Endothelial cell of umbilical vein (primary cell): ENCODE measurements at places on chromosomes 1 and 21. TPM values are rescaled to one million over a fixed set of nuclear protein-coding genes. Genes with fewer than 3 reads are reported as not detected.

The ORC1 gene
- total RNA-seq: 11.0 and 12.0 TPM in 2 replicates

The VWA1 gene
- total RNA-seq: 3.3 and 6.1 TPM in 2 replicates

The CASZ1 gene
- total RNA-seq: 5.1 and 5.2 TPM in 2 replicates

The F13B gene
- total RNA-seq: not detected in 2 replicates

The DNAJC6 gene
- 2.7 and 4.9 TPM in 2 replicates for total RNA-seq

The BARHL2 gene
- total RNA-seq: not detected in 2 replicates

The NMNAT2 gene
- 0.16 and 0.38 TPM in 2 replicates for total RNA-seq

The IL24 gene
- total RNA-seq: not detected in 2 replicates

The SLC35F3 gene
- not detected in 2 replicates for total RNA-seq

The PLA2G2C gene
- not detected in 2 replicates for total RNA-seq

The ELF3 gene
- total RNA-seq: 0.09 and 0.29 TPM in 2 replicates

The RRP1B gene
- total RNA-seq: 39.9 and 40.1 TPM in 2 replicates

The AMPD1 gene
- not detected in 2 replicates for total RNA-seq

The KCNJ9 gene
- not detected in 2 replicates for total RNA-seq

The TARS2 gene
- 20.6 and 21.5 TPM in 2 replicates for total RNA-seq

The LAX1 gene
- total RNA-seq: not detected in 2 replicates

The ARPC5 gene
- total RNA-seq: 185 and 190 TPM in 2 replicates

The HEATR1 gene
- total RNA-seq: 53.8 and 62.0 TPM in 2 replicates

The CCDC185 gene
- not detected in 2 replicates for total RNA-seq

The NRAS gene
- total RNA-seq: 76.5 and 78.7 TPM in 2 replicates

The ANGPTL3 gene
- not detected in 2 replicates for total RNA-seq

The BEST4 gene
- total RNA-seq: 0.21 TPM in 1 of 2 replicates, not detected in the other

The OR2L5 gene
- total RNA-seq: not detected in 2 replicates

The RPTN gene
- total RNA-seq: not detected in 2 replicates

The LCE4A gene
- not detected in 2 replicates for total RNA-seq

The OLFML2B gene
- total RNA-seq: 0.51 and 0.62 TPM in 2 replicates

The KIRREL1 gene
- total RNA-seq: 53.6 and 57.6 TPM in 2 replicates

The ATP1A2 gene
- not detected in 2 replicates for total RNA-seq

The CRABP2 gene
- 1.0 and 2.6 TPM in 2 replicates for total RNA-seq

The USH2A gene
- not detected in 2 replicates for total RNA-seq

The MTARC1 gene
- 3.5 and 4.8 TPM in 2 replicates for total RNA-seq

The AMY2B gene
- 1.2 and 1.8 TPM in 2 replicates for total RNA-seq

The PKP1 gene
- total RNA-seq: not detected in 2 replicates

The NHLH1 gene
- total RNA-seq: 0.16 and 0.46 TPM in 2 replicates

The CELA3B gene
- 0.48 TPM in 1 of 2 replicates, not detected in the other for total RNA-seq

The CTPS1 gene
- 63.8 and 65.8 TPM in 2 replicates for total RNA-seq

The MRPL37 gene
- total RNA-seq: 109 TPM in 2 replicates

The FCRLA gene
- not detected in 2 replicates for total RNA-seq

The ASTN1 gene
- total RNA-seq: not detected in 2 replicates

The ABCA4 gene
- total RNA-seq: 4.9 and 5.0 TPM in 2 replicates

The RGS13 gene
- total RNA-seq: not detected in 2 replicates

The SPRR3 gene
- not detected in 2 replicates for total RNA-seq

The TAL1 gene
- 50.2 and 52.4 TPM in 2 replicates for total RNA-seq

The TLCD4 gene
- total RNA-seq: 0.07 and 0.51 TPM in 2 replicates

The SLC25A34 gene
- 0.76 and 1.1 TPM in 2 replicates for total RNA-seq

The ADCY10 gene
- total RNA-seq: not detected in 2 replicates

The CELSR2 gene
- 1.4 and 2.2 TPM in 2 replicates for total RNA-seq

The GPX7 gene
- 8.9 and 26.3 TPM in 2 replicates for total RNA-seq

The MYCL gene
- total RNA-seq: 1.4 and 2.1 TPM in 2 replicates

The LCE2A gene
- not detected in 2 replicates for total RNA-seq

The PLA2G4A gene
- total RNA-seq: 10.6 and 13.3 TPM in 2 replicates

The DMRTA2 gene
- not detected in 2 replicates for total RNA-seq

The PTGFR gene
- 0.14 and 0.24 TPM in 2 replicates for total RNA-seq

The GCSAML gene
- total RNA-seq: not detected in 2 replicates
